CD4-positive, alpha-beta T cell (primary cell): ENCODE measurements at places on chromosomes 3 and 15. TPM values are rescaled to one million over a fixed set of nuclear protein-coding genes. Genes with fewer than 3 reads are reported as not detected.

COLQ gene
- total RNA-seq = 3.5 TPM

SPTBN5 gene
- total RNA-seq = 2.2 TPM

DNA sequence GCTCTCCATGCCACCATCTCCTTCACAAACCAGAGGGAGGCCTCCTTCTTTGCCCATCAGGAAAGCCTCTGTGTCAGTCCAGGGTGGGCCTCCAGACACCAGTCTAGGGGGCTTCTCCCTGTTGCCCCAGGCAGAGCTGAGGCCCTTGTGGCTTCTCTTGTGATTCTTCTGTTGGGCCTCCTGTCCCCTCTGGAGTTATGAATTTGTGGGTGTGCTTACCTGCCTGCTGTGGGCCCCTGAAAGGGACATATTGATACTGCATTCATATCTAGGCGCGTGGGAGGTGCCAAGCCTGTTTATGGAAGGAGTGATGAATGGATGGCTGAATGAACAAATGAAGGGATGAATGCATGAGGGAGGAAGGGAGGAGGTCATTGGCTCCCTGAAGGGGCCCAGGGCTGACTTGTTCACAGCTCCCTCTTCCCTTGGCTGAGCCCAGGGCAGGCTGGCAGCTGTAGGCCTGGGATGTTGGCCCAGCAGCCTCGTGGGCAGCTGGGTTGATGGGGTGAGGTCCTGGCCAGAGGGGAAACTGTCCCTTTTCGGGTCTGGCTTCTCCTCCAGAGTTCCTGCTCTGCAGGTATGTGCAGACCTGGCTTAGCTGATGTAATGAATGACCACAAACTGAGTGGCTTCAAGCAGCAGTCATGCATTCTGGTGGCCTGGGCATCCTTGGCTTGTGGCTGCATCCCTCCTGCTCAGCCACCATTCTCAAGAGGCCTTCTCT, 195.4 kb downstream of the GOLGA6L6 start:
- DNase-seq = peak; percentile 28

DNA sequence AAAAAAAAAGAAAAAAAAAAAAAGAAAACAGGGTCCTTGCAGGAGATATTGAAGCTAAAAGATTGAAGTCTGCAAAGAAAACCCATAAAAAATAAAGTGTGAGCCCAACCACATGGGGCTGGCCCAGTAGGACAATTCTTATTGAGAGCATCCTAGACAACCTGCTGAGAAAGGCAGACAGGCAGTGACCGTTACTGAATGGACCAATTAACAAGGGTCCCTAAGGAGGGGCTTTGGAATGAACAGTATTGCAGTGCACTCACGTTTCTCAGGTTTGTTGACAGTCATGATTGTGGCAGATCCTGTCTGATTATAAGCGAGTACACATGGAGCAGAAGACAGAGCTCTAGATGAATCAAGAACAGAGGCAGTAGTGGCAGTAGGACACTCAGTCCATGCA, 168.6 kb downstream of the LSAMP start:
- no peak for DNase-seq

- DNase-seq = no peak
Measured at GRCh38 chr15:100764778-100765466, 114.7 kb upstream of the ALDH1A3 start.

DNA sequence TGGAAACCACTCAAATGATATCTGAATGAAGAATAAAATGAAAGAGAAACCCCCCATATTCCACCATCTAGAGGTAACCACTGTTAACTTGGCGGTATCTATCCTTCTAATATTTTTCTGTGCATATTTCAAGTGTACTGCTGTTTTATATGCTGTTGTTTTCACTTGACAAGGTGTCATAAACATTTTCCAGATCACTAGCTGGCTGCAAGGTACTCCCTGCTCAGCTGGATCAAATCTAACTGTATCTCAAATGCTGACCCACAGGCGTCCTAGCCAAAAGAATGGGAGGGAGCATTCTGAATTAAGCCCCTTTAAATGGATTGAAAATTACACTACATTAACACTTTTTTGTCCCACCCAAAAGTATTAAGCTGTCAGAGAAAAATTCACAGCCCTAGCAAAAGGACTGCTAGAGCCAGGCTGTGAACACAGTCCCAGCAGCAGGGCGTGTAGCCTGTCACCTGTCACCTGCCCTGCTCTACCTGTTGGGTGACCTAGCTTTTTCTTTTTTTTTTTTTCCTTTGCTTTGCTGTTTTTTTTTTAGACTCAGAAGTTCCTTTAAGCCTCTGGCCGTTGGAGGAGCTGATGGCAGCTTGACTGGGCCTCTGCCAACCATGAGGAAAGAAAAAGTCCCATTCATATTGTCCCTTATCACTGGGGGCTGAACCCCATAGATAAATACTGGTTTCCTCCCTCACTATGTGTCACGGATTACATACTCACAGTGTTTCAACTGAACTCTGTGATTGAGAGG, 93.7 kb upstream of the TSC22D2 start:
- no peak for DNase-seq

- no peak for DNase-seq
Measured at GRCh38 chr3:187992609-187993008, 161.3 kb upstream of the LPP start.

GRCh38 chr15:47768735-47769134, 51.4 kb downstream of the SEMA6D start:
- no peak for DNase-seq

DNA sequence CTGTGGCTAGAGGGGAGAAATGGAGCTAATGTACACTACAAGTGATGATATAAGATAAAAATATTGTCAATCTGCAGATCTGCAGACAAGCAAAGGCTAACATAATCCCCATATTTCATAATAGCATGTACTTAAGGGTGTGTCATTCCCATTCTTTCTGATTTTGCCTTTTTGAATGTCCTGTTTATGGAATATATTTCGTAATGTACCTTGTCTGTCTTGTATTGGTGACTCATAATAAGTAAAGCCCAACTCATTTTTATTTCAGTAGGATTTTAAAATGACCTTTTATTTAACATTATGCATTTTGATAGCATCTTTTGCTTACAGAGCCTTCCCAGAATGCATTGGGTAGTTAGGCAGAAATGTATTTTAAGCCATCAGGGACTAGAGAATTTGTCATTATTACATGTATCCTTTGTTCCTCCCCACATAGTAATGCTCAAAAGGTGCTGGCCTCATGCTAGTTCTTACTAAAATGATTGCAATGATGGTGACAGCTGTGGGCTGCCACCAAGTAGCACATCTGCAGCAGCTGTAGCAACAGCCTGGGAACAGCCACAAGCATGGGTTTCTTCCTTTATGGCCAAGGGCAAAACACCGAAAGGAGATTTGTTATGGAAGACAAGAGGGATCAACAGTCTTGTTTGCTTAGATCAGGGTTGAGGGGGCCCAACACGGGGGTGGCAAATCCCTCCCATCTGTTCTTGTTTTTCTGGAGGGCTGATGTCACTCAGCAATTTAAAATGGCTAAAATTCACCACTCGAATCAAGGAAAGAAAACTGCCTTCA, 188.5 kb downstream of the CADPS start:
- DNase-seq = no peak

DNA sequence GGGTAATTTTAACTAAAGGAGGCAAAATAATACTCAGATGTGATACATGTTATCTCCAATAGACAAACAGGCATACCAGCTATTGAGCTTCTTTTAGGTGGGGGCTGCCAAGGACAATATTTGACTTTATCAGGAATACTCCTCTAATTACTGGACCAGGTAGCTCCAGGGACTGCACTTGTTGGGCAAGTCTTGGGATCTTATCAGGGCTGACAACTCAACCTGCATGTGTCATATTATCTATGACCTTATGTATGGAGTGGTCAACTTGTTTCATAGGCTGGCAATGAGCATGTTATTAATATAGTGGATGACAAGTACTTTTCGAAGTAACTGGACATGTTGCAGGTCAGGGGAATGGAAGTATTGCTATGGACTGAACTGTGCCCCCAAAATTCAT, 15.0 kb upstream of the ZNF445 start:
- DNase-seq = no peak

DNA sequence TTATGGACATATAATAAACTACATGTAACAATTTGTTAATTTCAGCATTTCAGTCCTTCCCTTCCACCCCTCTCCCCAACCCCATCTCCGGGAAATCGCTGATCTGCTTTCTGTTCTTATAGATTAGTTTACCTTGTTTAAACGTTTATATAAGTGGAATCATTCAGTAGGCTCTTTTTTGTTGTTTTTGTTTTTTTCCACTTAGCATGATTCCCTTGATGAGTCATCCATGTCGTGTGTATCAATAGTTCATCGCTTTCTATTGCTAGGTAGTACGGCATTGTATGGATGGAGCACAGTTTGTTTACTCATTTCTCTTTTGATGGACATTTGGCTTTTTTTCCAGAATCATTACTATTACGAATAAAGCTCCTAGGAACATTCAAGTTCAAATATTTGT, 23.5 kb upstream of the AMOTL2 start:
- no peak for DNase-seq

- DNase-seq = no peak
Measured at GRCh38 chr3:114439284-114439683, 145.5 kb downstream of the TIGIT start.
